ENCODE measurements at places on chromosomes 16 and 17.

- no peak for DNase-seq
Measured at GRCh38 chr17:74515941-74516340, 15.3 kb downstream of the CD300LB start.

GRCh38 chr16:47970291-47970931 lies 185.4 kb downstream of the ABCC12 start:
- DNase-seq = peak; percentile 43

DNA sequence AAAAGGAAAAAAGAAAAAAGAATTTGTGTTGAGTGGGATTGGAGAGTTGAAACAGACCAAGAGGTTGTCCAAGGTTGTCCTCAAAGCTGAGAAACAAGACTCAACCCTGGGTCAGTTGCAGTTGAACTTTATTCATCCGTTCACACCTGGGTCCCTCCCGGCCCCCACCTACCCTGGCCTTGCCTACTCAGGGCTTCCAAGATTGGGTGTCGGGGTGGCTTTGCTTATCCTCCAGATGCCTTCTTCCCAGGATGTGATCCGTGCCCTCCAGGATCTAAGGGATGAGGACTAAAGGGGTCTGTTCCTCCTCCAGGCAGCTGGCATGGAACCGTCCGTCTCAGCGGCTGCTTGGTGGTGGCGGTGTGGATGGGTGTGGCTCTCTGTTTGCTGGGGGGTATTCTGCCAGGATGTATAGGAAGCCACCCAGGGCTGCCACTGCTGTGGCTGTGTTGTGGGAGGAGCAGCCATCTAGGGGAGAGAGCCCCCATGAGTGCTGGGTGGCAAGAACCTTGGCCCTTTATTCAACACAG lies 10.3 kb upstream of the NAGPA start:
- DNase-seq = no peak

GRCh38 chr17:82358465-82359350 lies at the start of gene TEX19:
Gene TEX19 (plus strand): TSS chr17:82359247. CDS start chr17:82362151, 2,904 bp downstream.
- DNase-seq = no peak

DNA sequence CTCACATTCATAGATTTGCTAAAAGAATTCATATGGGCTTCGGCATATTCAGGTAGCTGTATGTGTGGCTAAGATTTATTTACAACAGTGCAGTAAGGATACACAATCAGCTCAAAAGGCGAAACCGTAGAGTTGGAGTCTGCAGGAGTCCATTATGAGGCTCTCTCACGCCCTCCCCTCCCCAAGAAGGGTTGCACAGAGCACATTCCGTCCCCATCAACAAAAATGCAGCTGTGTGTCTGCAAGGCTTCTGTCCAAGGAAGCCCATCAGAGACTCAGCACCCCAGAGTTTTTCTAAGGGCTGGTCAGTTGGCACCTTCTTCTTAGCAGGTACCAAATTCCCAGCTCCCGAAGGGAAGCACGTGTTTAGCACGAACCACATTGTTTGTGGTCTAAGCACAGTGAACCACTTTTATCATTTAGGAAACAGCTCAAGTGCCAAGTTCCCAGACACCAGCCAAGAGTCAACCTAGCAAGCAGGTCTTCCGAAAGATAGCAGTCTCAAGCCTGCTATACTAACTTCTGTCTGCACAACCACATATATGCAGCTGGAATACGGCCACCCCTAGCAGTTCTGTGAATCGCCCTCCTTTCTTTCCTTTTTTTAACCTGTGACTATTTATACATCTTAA lies 28.5 kb upstream of the MEAK7 start:
- no peak for DNase-seq

- DNase-seq = no peak
Measured at GRCh38 chr16:73016488-73016830, 31.5 kb downstream of the ZFHX3 start.

DNA sequence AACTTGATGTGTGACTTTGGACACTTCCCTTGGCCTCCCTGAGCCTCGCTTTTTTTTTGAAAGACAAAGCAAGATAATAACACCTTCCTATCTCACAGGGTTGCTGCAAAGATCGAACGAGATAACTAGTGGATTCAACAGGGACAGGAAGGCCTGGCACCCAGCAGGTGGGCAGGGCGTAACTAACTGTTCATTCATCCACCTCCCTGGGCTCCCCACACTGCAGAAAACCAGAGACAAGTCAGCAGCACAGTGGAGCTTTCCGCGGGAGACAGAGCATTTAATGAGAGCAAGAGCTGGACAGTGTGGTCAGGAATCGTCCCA lies 28.7 kb downstream of the SLC13A5 start:
- DNase-seq = no peak

GRCh38 chr16:86672179-86672863 lies 94.0 kb downstream of the FOXL1 start:
- no peak for DNase-seq

DNA sequence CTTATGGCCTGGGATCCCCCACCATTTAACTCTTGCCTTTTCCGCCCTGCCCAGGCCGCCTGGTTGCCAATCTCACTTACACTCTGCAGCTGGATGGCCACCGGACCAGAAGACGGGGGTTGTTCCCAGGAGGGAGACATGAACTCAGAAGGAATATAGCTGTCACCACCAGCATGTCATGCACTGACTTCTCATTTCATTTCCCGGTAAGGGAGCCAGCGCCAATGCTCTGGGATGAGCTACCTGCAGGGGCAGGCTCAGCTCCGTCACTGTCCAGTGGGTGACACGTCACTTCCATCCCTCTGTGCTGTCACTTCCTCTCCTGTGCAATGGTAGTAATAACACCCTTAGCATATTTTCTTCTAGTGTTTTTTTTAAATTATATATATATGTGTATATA lies 26.7 kb downstream of the ITGAL start:
- DNase-seq = no peak

- DNase-seq = peak; percentile 18
Measured at GRCh38 chr16:21162661-21163151, 4.2 kb downstream of the LDAF1 start.

GRCh38 chr16:74922150-74923138 lies 62.5 kb downstream of the WDR59 start:
- DNase-seq = no peak

- peak; percentile 78 for DNase-seq
Measured at GRCh38 chr17:75096082-75096625, 8.4 kb downstream of the SLC16A5 start.

DNA sequence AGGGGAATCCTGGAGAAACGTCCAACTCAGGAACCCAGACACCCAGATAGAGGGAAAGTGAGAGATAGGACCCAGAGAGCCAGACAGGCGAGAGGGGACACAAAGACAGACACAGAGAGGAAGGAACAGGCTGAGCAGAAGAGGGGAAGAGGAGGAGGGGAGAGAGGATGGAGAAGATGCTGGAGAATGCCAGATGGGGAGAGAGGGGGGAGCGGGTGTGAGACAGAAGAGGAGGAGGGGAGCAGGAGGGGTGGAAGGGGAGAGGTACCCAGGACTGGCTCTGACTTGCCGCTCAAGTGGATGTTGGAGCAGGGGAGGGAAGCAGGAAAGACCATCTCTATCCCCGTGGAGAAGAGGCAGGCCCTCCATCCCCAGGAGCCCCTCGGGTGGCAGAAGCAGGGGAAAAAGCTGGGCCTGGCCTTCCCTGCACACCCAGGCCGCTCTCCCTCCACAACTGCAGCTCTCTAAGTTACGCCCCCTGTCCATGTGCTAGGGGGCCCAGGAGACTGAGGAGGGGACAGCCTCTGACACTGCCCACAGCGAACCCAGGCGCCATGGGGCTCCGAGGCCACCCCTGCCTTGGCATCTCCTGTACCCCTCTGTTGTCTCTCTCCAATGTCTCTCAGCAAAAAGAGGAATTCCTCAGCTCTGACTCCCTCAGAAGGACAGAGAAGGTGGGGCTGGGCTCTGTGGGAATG lies 4.8 kb downstream of the PPP1R9B start:
- no peak for DNase-seq

- DNase-seq = no peak
Measured at GRCh38 chr16:69904495-69905170, 46.5 kb upstream of the CLEC18A start.

- peak; percentile 26 for DNase-seq
Measured at GRCh38 chr16:30953511-30954124, 3.9 kb upstream of the SETD1A start.

DNA sequence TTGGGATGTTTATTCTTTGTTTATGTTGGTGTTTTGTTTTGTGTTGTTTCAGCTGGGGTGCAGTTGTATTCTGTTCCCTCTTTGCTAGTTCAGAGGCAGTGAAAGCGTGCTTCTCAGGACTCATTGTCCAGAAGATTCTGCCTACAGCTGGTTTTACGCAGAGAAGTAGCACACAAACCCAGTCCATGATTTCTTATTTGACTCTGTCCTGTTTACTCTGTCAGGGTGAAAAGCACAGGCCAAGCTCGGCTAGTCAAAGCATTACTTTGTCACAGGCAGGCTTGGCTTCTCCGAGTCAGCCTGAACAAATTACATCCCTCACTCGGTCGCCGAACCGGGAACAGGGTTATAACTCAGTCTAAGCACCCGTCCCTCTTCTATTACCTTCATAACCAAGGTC lies 435.0 kb downstream of the MAF start:
- DNase-seq = no peak

GRCh38 chr16:72877374-72878028 lies 170.4 kb downstream of the ZFHX3 start:
- DNase-seq = peak; percentile 90

GRCh38 chr16:70157477-70158260 lies 15.9 kb upstream of the CLEC18C start:
- DNase-seq = no peak

DNA sequence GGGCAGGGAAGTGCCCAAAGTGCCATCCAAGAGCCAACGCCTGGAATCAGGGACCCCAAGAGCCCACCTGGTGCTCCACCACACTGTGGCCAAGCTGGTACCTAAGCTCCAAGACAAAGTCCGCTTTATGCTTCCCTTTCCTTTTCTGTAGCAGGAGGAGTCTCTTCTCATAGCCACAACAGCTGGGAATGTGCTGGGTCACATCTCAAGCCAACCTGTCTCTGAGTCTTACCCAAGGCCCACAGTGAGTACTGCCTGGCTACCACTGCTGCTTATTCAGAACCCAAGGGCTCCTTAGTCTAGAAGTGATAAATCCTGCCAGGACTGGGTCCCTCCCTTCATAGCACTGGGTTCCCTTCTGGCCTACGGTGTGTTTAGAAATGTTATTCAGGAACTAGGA lies 49.8 kb downstream of the ERCC4 start:
- no peak for DNase-seq

- DNase-seq = peak; percentile 62
Measured at GRCh38 chr17:67891481-67892119, 66.3 kb downstream of the BPTF start.

- peak; percentile 23 for DNase-seq
Measured at GRCh38 chr17:44830359-44831288, 537 bp upstream of the GJC1 start.

GRCh38 chr17:79476074-79476652 lies 134.7 kb downstream of the RBFOX3 start:
- DNase-seq = no peak

DNA sequence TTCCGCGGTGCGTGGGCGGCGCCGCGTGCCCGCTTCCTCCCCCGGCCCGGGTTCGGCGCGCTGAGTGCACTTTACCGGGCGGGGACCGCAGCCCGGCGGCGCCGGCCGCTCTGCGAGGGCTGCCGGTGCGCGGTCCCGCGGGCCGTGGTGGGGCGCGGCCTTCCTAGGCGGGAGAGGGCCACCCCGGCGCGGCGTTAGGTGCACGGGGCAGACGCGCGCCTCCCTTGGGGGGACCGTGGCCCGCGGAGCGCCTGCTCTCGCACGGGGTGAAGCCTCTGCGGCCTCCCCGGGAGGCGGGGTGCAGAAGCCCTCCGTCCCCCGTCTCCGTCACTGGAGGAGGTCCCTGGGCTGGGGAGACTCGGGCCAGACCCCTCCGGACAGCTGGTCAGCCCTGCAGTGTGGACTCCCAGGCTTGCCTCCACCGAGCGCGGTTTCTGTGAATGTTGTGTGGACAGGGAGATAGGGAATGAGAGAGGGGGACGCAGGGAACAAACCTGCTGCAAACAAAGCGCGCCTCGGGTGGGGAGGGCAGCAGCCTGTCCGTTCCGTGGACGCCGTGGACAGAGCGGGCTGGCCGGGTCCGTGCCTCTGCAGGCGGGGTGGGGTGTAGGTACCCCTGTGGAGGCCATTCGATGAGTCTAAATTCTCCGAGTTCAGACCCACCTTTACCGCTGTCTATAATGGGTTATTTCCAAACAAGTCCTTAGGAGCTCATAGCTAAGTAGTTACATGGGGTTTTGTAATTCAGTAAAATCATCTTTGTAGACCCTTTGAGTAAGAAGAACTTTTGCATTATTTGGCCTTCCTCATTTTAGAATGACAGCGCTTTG lies 721 bp downstream of the TBCD start:
- DNase-seq = peak; percentile 48

DNA sequence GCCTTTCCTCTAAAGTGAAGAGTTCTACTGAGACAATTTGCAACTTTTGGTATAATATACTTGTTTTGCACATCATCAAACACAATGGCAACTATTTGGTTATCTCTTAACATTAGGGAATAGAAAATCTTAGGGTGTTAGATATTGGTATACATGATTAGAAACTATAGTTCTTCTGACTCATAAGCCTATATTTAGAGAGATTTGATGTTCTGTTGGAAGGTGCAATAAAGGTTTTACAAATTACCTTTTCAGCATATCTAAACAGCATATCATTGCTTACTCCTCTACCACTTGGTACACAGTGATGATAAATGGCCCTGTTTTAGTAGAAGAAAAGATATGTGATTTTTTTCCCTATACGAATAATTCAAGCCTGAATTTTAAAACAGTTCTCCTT lies 6.2 kb downstream of the EVI2B start:
- no peak for DNase-seq

- no peak for DNase-seq
Measured at GRCh38 chr17:32962320-32962711, 29.3 kb upstream of the SPACA3 start.

- DNase-seq = no peak
Measured at GRCh38 chr16:11411059-11411550, 65.8 kb downstream of the RMI2 start.

DNA sequence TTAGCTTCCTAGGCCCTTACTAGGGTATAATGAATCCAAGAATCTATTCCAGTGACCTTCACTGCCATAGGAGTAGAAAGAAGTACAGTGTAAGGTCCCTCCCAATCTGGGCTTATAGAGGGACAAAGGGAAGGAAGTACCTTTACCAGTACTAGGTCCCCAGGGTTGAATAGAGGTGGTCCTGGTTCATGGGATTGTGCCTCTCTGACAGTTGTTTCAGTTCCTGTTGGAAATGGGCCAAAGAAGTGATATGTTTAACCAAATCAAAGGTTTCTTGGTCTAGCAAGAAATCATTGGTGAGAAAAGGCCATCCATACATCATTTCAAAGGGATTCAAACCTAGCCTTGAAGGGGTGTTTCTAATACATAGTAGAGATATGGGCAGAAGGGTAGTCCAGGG lies 16.0 kb upstream of the ZNHIT3 start:
- DNase-seq = no peak

DNA sequence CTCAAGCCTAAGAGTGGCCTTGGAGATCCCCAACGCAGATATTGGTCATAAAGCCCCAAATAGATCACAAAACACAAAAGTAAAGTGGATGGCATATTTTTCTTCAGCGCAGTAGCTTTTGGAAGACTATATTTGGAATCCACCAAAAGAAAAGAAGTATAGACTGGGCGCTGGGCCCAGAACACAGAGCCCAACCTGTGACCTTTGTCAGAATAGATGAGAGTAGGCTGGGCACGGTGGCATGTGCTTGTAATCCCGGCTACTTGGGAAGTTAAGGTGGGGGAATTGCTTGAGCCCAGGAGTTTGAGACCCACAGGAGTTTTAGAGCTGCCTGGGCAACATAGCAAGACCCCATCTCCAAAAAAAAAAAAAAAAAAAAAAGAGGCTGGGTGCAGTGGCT lies 14.6 kb downstream of the SCIMP start:
- no peak for DNase-seq

- peak; percentile 36 for DNase-seq
Measured at GRCh38 chr17:75338335-75338734, 49.1 kb upstream of the SLC25A19 start.

All from AG08395 (cell line).